Activated CD4-positive, alpha-beta T cell treated with anti-CD3 and anti-CD28 coated beads for 24 hours (primary cell): ENCODE measurements at places on chromosomes 2 and 18.

DNA sequence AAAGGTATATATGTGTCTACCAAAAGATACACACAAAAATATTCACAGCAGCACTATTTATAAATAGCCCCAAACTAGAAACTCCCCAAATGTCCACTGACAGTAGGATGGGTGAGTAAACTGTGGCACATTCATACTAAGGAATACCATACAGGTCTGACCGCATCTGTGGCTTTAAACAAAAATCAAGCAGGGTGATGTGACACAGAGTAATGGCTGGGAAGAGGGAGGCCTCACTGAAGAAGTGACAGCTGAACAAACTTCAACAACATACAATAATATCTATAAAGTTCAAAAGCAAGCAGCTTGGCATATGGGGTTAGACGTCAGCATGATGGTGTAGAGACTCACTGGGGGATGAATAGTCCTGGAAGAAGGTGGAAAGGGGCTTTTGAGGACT is 115.1 kb upstream of the PPP1CB start:
- DNase-seq: no peak

- DNase-seq: peak; percentile 38
Observed at GRCh38 chr2:8514796-8515758, 166.8 kb upstream of the ID2 start.

- DNase-seq: no peak
Observed at GRCh38 chr2:80971-81736, 34.8 kb upstream of the FAM110C start.

- DNase-seq: no peak
Observed at GRCh38 chr2:25310709-25310964, 31.1 kb downstream of the DNMT3A start.
